ENCODE measurements at places on chromosomes 12 and 14. TPM values are rescaled to one million over a fixed set of nuclear protein-coding genes. Genes with fewer than 3 reads are reported as not detected.

Gene GYS2
- 0.32 TPM for polyA plus RNA-seq

Gene PRIMA1
- 5.0 TPM for polyA plus RNA-seq

Gene SLC38A4
- polyA plus RNA-seq, result 27.5 TPM

Gene TMEM253
- polyA plus RNA-seq, result 0.27 TPM

GRCh38 chr12:108335349-108336119 lies 3.6 kb downstream of the CMKLR1 start:
- DNase-seq, result no peak

GRCh38 chr14:90846511-90846910 lies 30.3 kb upstream of the TTC7B start:
- no peak for DNase-seq

Gene MTRFR
- polyA plus RNA-seq, result 19.1 TPM

DNA sequence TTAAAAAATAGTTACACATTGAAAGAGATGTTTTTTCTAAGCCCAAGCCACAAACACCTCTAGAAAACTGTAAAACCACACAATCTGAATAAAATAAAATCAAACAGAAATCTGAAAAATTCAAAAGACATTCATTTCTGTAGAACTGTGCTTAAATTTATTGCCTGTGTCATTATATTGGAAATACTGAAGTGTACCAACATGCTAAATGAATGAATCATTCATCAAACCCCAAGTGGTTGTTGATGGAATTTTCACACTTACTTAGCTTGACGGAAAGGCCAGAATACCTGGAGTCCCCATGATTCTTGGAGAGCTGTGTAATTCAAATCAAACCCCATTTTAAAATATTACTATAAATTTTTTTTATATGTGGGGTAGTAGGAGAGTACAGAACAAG lies 2.7 kb downstream of the KITLG start:
- DNase-seq, result no peak

DNA sequence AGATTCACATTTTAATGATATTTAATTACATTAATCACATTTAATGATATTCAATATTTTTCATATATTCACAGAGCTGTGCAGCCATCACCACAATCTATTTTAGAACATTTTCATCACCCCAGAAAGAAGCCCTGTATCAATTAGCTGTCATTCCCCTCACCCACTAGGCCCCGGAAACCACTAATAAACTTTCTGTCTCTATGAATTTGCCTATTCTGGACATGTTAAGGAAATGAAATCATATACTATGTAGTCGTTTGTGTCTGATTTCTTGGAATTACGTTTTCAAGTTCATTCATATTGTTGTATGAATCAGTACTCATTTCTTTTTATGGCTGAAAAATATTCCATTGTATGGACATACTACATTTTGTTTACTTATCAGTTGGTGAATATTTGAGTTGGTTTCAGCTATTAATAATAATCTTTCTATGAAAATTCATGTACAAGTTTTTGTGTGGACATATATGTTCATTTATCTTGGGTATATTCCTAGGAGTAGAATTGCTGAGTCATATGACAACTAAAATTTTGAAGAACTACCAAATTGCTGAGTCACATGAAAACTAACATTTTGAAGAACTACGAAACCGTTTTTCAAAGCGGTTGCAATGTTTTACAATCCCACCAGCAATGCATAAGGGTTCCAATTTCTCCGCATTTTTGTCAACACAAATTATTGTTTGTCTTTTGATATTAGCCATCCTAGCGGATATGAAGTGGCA lies 11.7 kb upstream of the OTOGL start:
- DNase-seq, result no peak

Gene ACSM4
- 0.09 TPM for polyA plus RNA-seq

DNA sequence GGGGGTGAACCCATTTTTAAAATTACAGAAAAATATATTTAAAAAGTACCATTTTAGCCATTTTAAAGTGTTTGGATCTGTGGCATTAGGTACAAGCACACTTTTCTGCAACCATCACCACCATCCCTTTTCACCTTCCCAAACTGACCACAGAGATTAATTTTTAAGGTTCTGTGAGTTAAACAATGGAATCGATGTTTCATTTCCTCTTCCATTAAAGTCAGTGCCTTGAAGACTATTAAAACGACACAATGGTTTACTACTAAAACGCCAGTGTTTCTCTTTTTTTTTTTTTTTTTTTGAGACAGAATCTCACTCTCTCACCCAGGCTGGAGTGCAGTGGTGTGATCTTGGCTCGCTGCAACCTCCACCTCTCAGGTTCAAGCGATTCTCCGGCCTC lies 78.1 kb upstream of the GPR68 start:
- no peak for DNase-seq

GRCh38 chr12:27095346-27095745 lies 13.0 kb upstream of the C12orf71 start:
- DNase-seq, result no peak

- no peak for DNase-seq
Observed at GRCh38 chr12:84641940-84642545, 270.6 kb downstream of the SLC6A15 start.

- no peak for DNase-seq
Observed at GRCh38 chr12:52907092-52907810, 2.4 kb upstream of the KRT8 start.

DNA sequence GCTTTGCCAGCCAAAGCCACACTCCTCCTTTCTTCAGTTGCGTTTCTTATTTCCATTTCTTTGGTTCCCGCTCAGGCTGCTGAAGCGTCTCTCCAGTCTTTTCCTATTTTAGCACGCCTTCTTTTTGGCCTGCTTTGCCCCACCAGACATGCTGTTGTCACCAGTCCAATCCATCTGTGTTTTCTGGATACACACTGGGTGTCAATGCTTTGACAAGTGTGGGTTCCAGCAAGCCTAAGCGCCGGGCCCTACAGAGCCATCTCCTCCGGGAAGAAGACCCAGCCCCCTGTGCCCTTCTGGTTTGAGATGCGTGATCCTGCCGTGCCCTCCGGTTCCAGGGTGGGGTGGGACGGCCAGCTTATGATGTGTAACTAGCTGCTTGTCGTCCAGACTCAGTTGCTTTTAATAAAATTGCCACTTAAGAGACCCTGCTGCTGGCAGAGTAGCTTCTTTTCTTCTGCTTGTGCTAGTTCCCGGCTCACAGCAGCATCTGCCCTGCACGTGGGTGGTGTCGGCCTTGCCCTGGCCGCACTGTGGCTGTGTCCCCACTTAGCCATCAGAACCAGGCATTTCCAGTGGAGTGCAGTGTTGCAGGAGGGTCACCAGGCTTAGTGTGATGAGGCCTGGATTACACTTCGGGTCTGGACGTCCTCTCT lies 29.7 kb downstream of the EML1 start:
- no peak for DNase-seq

GRCh38 chr12:120588948-120589930 lies 8.0 kb upstream of the POP5 start:
- DNase-seq, result no peak

DNA sequence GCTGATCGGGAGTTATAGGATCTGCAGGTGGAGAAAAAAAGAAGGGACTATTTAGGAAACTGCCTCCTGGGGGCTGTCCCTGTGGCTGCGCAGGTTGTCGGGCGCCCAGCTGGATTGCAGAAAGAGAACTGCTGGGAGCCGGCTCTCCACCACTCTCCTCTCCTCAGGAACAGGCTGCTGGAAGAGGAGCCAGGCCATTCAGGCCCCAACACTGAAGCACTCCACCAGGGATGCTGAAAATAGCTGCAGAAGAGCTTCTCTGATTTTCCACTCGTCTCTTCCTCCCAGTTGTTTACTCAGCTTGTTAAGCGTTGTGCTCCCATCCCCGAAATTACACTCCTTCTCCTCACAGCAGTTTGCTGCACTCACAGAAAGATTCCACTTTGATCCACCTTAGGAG lies 347.3 kb downstream of the GLT1D1 start:
- DNase-seq, result no peak

DNA sequence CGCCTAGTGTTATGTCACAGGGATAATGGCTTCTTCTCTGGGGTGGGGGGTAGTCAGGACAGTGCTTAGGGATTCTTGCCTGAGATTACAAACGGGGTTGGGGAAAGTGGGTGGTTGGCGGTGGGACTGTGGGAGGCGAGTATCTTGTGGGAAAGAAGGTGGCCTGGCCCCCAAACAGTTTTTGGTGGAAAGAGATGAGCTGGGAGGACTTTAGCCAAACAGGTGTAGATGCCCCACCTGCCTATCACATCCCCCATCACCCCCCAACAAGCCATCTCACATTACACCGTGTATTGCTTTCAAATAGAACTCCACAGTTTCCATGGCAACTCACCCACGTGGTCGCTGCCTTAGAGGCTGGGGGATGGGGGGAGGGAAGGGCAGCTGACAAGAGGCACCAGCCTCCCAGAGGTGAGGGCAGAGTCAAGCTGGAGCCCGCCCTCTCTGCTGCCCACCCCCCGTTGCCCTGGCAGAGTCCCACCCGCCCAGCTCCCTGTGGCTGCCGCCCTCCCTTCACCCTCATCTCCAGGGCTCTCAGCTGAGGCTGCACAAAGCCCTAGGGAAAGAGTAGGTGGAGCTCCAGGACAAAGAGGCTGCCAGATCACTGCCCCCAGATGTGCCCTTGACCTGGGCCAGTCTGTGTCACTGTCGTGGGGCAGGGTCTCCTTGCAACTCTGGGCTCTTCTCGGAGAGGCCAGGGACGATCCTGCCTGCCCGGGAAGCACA lies 98.3 kb downstream of the LRRC74A start:
- peak; percentile 79 for DNase-seq

Gene FGD6
- 11.4 TPM for polyA plus RNA-seq

DNA sequence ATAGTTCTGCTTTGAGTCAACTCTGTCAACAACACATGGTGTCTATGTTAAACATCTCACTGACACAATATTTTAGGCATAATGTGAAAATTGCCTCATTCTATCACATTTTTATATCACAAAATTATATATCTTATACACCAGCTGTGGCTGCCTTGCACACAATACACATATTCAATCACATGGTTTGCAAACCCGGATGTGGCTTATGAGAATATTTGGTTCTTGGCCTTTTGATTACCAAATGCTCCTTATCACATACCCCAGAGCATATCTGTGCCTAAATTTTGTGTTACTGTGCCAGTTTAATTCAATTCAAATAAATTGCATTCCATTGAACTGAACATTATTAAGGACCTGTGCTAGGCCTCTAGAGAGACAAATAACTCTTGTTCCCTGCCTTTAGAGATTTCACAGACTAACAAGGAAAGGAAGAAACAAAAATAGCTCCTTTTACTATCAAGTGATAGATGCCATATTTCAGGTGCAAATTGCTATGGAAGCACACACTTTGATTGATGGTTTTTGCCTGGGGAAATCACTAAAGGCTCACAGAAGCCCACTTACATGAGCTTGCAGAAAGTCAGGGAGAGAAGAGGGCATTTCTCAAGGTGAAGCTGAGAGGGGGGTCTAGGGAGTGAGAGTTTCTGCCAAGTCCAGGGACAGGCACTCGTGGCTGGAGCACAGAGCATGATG lies 63.4 kb downstream of the PPP1R36 start:
- DNase-seq, result no peak

- DNase-seq, result no peak
Observed at GRCh38 chr12:116354950-116355783, 77.7 kb upstream of the MED13L start.

DNA sequence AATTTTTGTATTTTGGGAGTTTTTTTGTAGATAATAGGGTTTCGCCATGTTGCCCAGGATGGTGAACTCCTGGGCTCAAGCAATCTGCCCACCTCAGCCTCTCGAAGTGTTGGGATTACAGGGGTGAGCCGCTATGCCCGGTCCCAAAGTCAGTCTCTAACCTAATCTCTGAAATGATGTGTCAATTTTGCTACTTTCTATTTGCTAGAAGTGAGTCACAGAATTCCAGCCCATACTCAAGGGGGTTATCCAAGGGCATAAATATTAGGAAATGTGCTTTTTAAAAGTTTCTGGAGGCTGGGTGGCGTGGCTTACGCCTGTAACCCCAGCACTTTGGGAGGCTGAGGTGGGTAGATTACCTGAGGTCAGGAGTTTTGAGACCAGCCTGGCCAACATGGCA lies 40.5 kb downstream of the RESF1 start:
- DNase-seq, result no peak

DNA sequence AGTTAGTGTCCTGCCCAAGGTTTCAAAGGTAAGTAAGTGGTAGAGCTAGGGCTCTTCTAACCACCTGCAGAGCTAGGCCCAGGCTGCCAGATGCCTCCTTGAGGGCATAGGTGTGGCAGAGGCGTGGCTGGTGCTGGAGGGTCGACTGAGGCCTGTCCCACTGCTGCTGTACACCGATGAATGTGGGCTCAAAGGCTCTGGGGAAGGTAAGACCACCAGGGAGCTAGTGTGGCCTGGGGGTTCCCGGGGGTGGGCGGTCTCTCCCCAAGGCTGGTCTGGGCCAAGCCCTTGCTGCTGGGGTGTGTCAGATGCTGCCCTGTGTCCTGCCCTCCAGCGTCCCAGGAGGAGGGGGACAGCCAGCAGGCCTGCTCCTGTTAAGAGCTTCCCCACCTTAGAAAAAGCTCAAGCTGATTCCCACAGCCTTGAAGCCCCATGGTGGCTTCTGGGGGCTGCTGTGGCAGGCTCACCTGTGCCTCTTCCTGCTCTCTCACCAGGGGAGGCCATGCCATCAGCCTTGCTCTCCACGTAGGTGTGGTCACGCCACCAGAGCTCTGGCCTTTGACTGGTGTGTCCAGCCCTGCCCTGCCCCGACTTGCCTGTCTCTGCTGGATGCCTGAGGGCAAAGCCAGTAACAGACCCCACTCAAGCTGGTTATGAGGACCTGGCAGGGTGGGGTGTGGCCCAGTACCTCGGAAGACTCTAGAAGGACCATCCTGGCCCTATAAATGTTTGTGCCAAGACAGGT lies 36.8 kb downstream of the SH2B3 start:
- no peak for DNase-seq

- no peak for DNase-seq
Observed at GRCh38 chr14:100994082-100994481, 90.6 kb upstream of the RTL1 start.

DNA sequence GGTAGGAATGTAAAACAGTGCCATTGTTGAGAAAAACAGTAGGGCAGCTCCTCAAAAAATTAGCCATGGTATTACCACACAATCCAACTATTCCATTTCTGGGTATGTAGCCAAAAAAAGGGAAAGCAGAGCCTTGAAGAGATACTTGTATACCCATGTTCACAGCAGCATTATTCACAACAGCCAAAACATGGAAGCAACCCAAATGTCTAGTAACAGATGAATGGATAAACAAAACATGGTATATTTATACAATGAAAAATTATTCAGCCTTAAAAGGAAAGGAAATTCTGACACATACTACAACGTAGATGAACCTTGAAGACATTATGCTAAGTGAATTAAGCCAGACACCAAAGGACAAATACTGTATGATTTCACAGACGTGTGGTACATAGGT lies 67.6 kb upstream of the GNG2 start:
- no peak for DNase-seq

- DNase-seq, result no peak
Observed at GRCh38 chr14:103160321-103161053, 37.2 kb downstream of the TNFAIP2 start.

Gene EIF2S3B
- 7.4 TPM for polyA plus RNA-seq

DNA sequence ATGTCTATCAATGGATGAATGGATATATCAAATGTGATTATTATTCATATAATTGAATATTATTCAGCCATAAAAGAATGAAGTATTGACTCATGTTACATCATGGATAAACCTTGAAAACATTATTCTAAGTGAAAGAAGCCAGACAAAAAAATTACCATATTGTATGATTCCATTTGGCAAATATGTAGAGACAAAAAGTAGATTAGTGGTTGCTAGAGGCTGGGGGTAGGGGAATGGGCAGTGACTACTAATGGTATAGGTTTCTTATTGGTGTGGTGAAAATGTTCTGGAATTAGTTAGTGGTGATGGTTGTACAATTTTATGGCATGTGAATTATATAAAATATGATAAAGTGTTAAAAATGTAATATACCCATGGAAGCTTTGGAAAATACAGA lies 31.8 kb upstream of the GNS start:
- DNase-seq, result no peak

- no peak for DNase-seq
Observed at GRCh38 chr14:32007755-32008362, 69.2 kb upstream of the ARHGAP5 start.

Measured in left renal pelvis (tissue), 4 donors.